ENCODE measurements at places on chromosomes 3 and 15.
A peak's percentile ranks its signal among the peaks of the same experiment; 100 is the strongest.

GRCh38 chr15:39799552-39800011 is 16.9 kb upstream of the FSIP1 start:
- no peak for DNase-seq

DNA sequence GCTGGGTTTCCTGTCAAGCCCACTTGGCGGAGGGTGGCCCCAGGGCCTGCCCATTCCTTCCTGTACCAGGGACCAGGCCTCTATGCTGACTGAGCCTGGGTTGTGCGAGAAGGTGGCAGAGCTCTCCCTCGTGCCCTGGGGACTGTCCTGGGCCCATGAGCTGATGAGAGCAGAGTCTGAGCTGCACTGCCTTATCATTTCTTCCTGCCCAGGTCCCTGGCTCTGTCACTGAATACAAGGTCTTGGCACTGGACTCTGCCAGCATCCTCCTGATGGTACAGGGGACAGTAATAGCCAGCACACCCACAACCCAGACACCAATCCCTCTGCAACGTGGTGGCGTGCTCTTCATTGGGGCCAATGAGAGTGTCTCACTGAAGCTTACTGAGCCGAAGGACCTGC is 7.5 kb downstream of the MPI start:
- no peak for DNase-seq

DNA sequence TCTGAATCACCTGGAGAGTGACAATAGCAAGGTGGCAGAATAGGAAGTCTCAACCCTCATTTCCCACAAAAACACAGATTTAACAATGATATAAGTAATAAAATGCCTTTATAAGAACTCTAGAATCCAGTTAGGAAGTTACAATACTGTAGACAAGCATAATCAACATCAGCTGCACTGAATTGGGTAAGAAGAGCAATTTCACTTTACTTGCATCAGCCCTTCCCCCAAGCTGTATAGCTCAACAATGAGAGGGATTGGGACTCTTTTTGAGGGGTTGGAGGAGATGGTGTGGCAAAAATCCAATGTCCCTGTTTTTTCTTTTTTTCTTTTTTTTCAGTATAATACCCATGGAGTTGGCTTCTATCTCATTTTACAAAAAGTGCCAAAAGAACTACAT is 63.1 kb downstream of the SERP1 start:
- DNase-seq = no peak

- no peak for DNase-seq
These were observed 202.4 kb upstream of the GADL1 start for GRCh38 chr3:31096661-31097395.

- no peak for DNase-seq
These were observed 12.1 kb downstream of the NR2F2 start for GRCh38 chr15:96342406-96343112.

GRCh38 chr15:96037584-96037983 is 292.9 kb upstream of the NR2F2 start:
- DNase-seq = no peak

GRCh38 chr3:120688121-120688520 is 6.1 kb upstream of the HGD start:
- DNase-seq = peak; percentile 61

- DNase-seq = no peak
These were observed 3.7 kb downstream of the CMTM6 start for GRCh38 chr3:32498992-32499391.

GRCh38 chr15:94858011-94858410 is 626.6 kb downstream of the MCTP2 start:
- DNase-seq = no peak

DNA sequence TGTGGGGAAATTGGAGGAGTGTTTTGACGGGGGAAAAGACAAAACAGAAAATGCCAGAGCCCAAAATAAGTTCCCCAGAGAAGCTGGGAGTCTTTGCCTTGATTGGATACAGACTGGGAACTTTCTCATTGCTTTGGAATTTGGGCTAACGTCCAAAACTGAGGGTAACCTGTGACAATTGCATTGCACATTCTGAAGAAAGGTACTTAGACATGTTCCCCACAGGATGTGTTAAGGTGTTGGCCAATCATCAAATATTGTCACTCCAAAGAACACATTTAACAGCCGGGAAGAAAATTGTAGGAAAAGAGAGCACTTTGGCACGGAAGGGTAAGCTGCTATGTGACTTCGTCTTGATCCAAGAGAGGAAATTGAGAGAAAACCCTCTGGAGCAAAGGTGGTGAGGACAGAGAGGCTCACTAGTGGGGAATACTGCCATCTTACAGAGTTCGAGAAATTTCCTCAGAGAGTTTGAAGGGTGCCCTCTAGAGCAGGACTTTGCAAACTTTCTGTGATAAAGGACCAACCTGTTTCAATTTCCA is 619.5 kb upstream of the TBL1XR1 start:
- no peak for DNase-seq

- no peak for DNase-seq
These were observed 55.3 kb upstream of the KIF23 start for GRCh38 chr15:69358850-69359249.

GRCh38 chr3:45972534-45973402 is 22.9 kb downstream of the FYCO1 start:
- DNase-seq = peak; percentile 82
